ENCODE measurements at places on chromosomes 6 and 20.
A peak's percentile ranks its signal among the peaks of the same experiment; 100 is the strongest.

GRCh38 chr6:116954335-116954734 lies 77.3 kb downstream of the RFX6 start:
- no peak for DNase-seq

DNA sequence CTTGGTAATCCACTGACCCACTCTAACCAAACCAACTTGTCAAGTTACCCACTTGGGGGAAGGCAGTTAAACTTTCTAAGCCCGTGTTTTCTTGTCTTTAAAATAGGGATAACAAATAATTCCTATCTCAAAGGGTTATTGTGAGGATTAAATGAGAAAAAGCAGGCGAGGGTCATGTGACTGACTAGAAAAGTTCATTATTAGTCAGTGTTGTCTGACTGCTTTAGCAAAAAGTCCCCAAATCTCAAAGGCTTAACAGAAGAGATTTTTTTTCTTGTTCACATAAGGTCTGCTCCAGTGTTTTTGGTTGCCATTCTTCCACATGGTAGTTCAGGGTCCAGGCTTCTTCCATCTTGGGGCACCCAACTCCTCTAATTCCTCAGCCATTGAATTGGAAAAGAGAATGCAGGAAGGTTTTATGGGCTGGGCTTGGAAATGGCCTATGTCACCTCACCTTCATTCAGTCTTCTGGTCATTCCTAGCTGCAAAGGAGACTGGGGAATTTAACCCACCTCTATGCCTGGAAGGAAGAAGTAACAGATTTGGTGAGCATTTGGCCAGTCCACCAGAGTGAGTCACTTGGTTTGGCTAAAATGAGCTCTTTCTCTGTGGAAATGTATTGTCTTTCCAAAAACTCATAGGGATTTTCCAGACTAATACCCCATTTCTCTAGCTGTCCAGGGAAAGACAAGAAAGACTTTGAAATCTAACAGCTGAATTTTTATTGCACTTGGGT lies 77.0 kb downstream of the CAP2 start:
- DNase-seq = no peak

DNA sequence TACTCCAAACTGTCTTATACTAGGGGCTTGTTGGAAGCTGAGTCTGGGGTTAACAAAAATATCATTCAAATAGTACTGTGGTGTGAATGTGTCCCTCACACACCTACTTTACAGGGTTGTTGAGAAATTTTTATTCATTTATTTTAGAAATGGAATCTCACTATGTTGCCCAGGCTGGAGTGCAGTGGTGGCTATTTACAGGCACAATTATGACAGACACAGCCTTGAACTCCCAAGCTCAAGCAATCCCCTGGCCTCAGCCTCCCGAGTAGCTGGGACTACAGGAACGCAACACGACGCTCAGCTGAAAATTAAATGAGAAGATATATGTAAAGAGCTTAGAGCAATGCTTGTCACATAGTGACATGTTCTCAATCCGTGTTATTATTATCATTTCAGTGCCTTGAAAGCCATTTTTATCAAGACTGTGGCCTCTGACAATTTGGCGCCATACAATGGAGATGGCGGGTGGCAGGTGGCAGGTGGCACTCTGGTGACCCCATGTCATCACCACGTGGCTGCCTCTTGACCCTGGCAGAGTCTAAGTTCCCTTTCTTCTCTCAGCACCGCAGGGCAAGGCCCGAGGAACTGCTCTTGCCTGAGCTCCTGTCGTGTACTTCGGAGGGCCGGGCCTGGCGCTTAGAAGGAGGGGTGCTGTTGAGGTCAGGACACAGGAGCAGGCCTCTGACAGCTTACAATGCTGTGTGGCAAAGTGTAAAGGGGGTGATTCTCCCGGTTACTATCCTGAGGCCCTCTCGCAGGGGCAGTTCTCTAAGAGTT lies 64.5 kb downstream of the STX11 start:
- no peak for DNase-seq

DNA sequence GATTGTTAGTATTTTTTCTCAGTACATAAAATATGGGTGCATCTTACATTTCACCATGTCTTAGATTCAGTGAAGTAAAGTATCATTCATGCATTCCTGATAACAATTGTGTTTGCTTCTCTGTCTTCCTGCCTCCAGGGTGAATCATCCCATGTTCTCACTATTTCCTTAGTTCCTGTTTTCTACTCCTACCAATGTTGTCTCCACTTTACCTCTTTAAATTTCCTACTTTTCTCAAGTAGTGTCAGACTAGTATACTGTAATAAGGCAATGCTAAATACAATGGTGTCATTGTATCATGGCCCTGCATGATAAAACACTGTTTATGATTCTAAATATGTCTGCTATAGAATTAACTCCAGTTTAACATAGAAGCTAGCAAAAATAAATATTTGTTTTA lies 37.4 kb upstream of the GABRR1 start:
- DNase-seq = no peak

DNA sequence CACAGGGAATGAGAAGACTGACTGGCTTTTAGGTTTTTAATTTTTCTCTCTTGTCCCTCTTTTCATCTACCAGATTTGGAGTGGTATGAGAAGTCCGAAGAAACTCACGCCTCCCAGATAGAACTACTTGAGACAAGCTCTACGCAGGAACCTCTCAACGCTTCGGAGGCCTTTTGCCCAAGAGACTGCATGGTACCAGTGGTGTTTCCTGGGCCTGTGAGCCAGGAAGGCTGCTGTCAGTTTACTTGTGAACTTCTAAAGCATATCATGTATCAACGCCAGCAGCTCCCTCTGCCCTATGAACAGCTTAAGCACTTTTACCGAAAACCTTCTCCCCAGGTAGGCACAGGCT lies 644 bp downstream of the MAD2L1BP start:
- no peak for DNase-seq

DNA sequence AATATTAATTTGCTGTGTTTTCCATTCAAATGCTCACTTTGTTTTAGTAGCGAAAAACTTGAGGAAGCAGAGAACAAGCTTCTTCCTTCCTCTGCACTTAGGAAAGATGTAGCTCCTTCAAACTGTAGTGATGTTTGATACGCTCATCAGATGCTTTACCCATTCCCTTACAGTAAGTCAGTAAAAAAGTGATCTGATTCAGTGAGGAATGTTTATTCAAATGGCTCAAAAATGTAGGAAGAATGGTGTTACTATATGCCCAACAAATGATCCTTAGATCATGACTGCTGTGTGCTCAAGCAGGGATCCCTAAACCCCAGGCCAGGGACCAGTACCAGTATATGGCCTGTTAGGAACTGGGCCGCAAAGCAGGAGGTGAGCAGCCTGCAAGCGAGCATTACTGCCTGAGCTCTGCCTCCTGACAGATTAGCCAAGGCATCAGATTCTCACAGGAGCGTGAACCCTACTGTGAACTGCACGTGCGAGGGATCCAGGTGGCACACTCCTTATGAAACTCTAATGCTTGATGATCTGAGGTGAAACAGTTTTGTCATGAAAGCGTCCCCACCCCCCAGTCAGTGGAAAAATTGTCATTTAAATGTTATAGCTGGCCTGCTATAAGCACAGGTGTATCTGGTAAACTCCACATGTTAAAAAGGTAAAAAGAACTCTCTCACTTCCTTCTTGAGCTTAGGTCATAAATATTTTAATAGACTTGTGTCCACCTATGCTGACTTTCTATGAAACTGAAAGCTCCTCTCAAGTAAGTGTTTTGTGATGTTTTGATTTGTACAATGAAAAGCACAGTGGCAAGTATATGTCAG lies 187.2 kb downstream of the FOXC1 start:
- DNase-seq = no peak

DNA sequence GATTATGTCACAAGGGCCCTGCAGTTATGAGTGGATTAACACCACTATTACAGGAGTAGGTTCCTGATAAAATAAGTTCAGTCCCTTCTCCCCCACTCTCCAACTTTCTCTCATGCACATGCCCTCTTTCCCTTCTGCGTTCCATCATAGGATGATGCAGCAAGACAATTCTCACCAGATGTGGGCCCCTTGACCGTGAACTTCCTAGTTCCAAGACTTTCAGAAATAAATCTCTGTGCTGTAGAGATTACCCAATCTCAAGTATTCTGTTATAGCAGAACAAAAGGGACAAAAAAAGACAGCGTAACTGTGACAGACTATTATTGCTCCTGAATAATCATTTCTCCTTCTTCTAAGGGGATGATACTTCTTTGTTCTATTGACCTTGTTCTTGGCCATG lies 33.8 kb upstream of the TMEM244 start:
- no peak for DNase-seq

DNA sequence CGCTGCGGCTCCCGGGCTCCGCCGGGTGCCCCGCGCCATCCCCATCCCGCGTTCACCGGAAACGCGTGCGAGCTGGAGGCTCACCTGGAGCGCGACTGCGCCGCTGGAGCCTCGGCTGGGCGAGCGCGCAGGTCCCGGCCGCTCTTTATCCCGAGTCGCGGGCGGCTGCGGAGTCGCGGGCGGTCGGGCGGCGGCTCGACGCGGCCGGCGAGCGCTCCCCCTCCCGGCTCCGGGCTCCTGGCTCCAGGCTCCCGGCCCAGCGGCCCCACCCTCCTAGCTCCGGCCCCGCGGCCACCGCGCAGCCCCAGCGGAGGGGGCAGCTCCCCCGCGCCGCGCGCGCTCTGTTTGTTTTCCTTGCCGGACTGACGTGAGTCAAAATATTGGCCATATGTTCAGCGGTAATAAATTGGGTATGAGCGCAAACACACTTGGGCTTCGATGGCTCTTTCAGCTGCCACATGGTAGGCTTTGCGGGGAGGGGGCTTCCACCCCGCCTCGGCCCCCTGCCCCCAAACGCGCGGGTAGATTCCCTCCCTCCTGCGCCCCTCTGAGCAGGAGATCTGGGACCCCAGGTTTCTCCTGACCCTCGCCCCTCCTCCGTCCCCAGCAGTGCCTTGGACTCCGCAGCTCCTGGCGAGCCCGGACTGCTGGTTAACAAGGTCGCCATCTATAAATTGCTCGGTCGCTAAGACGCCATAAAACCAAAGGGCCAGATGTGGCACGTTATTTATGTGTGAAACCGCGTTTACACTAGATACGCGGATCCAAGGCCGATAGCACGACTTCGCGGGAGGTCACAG lies 8.8 kb upstream of the NKX2-2 start:
- DNase-seq = no peak

GRCh38 chr6:4133941-4134838 lies 1.2 kb downstream of the ECI2 start:
- no peak for DNase-seq

- no peak for DNase-seq
These were observed 77.4 kb downstream of the TTLL2 start for GRCh38 chr6:167402195-167402686.

- no peak for DNase-seq
These were observed 39.9 kb upstream of the IYD start for GRCh38 chr6:150328744-150329405.

GRCh38 chr6:7697820-7698623 lies 27.9 kb upstream of the BMP6 start:
- DNase-seq = no peak

- DNase-seq = no peak
These were observed 45.8 kb downstream of the GINS1 start for GRCh38 chr20:25453035-25453810.

GRCh38 chr20:875115-875514 lies 41.0 kb downstream of the ANGPT4 start:
- no peak for DNase-seq

- DNase-seq = peak; percentile 77
These were observed 5.7 kb upstream of the NHSL1 start for GRCh38 chr6:138504764-138505689.

DNA sequence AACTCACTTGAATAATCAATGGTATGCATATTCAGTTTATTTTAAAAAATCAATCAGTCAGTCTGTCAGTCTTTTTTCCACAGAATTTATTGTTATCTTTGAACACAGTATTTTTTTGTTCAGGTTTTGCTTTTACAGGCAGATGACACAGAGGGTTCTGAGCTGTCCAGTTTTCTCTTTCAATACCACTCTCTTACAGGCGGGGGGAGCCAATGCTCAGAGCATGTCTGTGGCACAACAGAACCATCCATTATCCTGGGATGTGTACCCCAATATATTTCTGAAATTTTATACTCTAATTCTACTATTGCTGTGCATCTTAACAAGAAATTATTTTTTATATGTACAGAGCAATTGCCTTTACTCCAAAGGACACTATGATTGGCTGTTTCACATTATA lies 21.2 kb downstream of the ROS1 start:
- DNase-seq = no peak

DNA sequence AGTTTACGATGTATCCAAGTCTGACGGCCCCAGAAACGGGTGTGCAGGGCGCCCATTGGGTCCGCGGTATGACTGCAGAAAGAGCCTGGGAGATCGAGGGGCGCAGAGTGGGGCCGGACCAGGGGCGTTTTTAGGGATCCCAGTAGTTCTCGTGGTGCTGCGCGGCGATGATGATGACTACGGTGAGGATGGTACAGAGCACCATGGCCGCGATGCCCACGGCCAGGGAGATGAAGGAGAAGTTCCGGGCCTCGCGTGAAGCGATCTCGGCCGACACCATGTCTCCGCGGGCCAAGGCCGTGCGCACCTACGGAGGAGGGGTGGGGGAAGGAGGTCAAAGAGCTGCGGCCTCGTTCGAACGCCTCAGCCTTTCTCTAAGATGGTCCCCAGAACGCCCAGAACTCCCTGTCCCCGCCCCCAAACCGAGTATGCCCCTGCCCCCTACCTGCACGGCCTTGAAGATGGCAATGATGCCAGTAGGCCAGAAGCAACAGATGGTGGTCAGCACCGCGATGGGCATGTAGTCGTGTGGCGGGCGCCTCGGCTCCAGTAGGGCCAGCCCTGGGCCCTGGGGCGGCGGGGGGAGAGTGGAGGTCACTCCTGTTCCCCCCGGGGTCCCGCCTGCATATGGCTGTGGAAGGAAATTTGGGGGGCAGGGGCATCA lies 2.5 kb downstream of the PRRT1 start:
- no peak for DNase-seq

GRCh38 chr6:164195278-164195941 lies 780.9 kb downstream of the QKI start:
- no peak for DNase-seq

- DNase-seq = no peak
These were observed 59.7 kb upstream of the PTPN1 start for GRCh38 chr20:50450493-50450826.

DNA sequence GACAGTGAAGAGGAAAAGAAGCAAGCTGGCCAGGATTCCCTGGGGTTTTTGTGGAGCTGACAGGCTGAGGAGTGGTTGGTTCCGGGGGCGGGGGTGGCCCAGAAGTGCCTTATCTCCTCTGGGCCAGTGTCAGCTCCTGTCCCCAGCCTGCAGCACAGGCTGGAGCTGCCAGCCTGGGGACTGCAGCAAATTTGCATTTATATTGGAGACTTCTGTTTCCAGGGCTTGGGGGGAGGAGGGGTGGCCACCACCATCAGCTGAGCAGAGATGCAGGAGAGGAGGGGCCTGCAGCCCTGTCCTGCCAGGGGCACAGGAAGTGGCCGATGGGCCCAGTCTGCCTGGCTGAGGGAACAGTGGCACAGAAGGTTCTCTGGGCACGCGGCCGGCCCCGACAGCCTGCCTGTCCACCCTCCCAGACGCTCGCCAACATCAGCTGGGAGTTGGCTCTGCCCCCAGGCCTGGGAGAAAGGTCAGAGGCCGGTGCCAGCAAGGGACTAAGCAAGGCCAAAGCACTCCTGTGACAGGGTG lies 24.3 kb upstream of the SCRT2 start:
- DNase-seq = no peak

DNA sequence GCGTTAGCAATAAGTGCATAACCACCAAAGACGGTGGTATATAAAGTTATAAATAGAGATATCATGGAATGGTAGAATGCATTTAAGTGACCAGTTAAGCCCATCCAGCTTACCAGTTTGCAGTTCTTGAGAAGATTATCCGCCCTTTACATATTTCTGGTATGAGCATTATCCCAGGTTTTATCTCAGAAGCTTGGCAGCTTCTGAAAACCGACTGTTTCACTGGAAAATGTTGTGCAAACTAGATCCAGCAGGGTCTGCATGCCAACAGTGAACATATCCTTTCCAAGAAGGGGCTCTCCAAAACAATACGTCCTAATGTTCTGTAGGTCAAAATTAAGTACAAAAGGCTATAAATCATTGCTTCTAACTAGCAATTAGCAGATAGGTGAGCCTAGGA lies 29.5 kb upstream of the SHLD1 start:
- no peak for DNase-seq

All from large intestine (tissue), 12 donors.